Right lung (tissue), 10 donors: ENCODE measurements at places on chromosomes 7 and 10. TPM values are rescaled to one million over a fixed set of nuclear protein-coding genes. Genes with fewer than 3 reads are reported as not detected.

DNA sequence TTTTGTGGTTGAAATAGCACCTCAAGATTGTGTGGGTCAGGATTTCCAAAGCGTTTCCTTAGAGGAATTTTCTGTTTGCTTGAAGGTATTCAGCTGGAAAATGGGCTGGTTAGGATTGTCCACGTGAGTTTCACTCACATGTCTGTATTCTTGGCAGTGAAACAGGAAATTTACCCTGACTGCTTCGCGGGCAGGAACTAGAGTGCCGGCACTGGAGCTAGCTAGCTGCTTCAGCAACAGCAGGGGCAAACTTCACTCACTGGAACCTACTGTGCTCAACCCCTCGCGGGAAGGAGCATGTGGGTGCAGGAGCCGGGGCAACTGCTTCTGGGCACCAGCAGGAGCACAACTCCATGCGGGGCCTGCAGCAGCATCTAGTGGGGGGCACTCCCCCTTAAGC, 38.0 kb upstream of the RTKN2 start:
- no peak for DNase-seq

GRCh38 chr10:61902445-61903220, 1.1 kb downstream of the ARID5B start:
- DNase-seq = peak; percentile 80

DNA sequence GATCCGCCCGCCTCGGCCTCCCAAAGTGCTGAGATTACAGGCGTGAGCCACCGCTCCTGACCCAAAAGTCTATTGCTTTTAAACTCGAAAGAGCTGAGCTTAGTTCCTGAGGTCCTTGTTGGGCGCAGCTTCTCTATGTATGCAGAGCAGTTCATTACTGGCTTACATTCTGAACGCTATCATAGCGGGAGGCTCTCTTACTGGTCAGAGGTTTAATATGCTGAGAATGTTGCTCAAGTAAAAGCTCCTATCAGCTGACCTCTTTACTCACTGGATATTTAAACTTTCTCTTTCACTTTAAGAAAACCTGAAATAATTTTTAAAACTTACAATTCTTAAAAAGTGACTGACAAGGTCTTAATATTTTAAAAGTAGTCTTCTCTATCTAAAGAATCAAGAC, 160.8 kb upstream of the WNT16 start:
- DNase-seq = no peak

DNA sequence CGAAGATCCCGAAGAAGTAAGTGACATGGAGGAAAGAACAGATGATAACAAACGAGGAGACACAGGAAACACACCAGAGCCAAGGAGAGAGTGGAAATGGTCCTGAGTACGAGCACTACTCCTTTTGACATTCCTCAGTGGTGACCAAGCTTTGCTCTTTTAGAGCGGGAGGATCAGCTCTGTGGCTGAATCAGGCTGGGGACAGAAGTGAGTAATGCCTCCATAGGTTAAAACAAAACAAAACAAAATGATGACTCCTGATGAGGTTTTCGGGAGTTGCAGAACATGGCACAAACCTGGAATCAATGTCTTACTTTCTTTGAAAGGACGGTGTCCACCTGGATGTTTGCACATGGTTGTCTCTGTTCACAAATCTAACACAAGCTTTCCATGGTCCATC, 30.3 kb upstream of the TCF7L2 start:
- DNase-seq = no peak

- no peak for DNase-seq
Measured at GRCh38 chr10:88091490-88092061, 228.2 kb downstream of the PTEN start.

- DNase-seq = no peak
Measured at GRCh38 chr7:15167912-15168311, 265.4 kb upstream of the DGKB start.

GRCh38 chr7:83148776-83149175, 13.9 kb downstream of the PCLO start:
- DNase-seq = no peak

GRCh38 chr7:121500360-121501058, 104.4 kb upstream of the FAM3C start:
- DNase-seq = no peak

DNA sequence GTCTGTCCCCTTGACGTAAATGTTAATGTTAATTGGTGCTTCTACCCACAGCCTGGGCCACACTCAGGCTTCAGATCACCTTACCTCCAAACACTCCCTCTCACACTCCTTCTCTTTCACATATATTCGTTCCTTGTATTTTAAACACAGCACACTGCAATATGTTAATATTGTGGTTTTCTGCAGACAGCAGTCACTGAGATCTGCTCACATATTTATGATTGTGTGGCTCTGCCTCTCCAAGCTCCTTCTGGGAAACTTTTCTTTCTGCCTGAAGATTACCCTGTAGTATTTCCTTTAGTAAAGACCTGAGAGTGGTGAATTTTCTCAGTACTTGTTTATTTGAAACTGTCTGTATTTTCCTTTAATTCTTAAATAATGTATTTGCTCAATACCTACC, 104.7 kb downstream of the VWC2 start:
- DNase-seq = no peak

- DNase-seq = no peak
Measured at GRCh38 chr7:116877443-116878217, 15.2 kb downstream of the CAPZA2 start.

Gene ACTL6B
- polyA plus RNA-seq = 0.28 TPM

Gene GPRIN2
- polyA plus RNA-seq = 19.7 TPM

Gene LYZL1
- not detected for polyA plus RNA-seq

Gene OGDHL
- 0.45 TPM for polyA plus RNA-seq

Gene UPK3BL1
- 21.5 TPM for polyA plus RNA-seq

Gene HOXA9
- 1.2 TPM for polyA plus RNA-seq

Gene SFXN2
- 16.8 TPM for polyA plus RNA-seq
